ENCODE measurements at places on chromosomes 7 and 10. TPM values are rescaled to one million over a fixed set of nuclear protein-coding genes. Genes with fewer than 3 reads are reported as not detected.

Gene SLC39A12
- not detected for total RNA-seq

Gene LRRD1
- total RNA-seq: 0.17 TPM

Gene ECHDC3
- 9.6 TPM for total RNA-seq

Gene SH2D4B
- 0.12 TPM for total RNA-seq

Gene PLEKHS1
- total RNA-seq: not detected
